Activated naive CD4-positive, alpha-beta T cell treated with Interleukin-2 at 50 U/mL for 16 hours (primary cell): ENCODE measurements at places on chromosomes 5 and 9.

DNA sequence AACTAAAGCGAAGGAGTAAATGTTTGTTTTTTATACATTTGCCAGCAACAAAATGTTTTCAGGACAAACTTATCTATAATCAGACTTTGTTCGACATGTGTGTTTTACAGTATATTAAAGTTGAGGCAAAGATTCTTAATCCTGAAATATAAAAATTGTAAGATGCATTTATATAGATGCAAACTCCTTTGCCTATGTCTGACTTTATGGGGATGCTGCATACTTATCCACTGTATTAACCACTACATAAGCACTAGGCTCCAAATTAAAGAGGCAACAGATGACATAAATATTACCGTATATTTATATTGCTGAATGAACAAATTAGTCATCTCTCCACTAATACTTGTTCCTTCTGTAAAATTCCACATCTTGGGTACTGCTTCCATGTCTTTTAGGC, 882.7 kb upstream of the ARRDC3 start:
- DNase-seq: no peak

GRCh38 chr5:170342153-170342725, 44.7 kb upstream of the LCP2 start:
- no peak for DNase-seq

DNA sequence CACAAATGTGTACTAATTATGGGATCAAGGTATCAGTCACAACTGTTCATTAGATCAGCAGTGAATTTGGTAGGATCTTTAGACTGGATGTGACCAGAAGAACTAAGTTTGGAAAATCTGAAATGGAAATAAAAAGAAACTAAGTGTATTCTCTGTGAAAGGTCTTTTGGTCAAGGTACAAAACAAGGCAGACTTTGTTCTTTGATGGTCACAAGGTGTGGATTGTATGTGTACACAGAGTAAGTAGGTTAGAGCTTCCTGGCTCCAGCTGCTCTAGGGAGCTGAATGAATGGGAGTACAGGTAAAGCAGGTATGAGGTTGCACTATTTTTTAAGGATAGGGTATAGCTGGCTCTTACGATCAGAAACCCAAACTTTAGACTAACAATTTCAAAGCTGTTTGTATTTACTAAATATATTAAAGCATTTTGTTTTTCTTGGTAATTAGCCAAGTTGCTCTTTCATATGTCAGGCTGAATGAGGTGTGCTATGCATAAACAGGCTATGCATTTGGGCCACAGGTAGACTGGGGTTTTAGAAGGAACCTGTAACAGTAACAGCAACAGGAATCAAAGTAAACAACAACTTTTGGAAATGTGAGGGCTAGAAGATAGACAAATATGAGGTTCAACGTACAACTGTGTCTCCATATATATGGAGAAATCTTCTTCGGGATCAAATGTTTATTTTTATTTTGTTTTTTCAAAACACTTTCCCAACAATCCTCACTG, 32.5 kb downstream of the FAM169A start:
- DNase-seq: no peak

DNA sequence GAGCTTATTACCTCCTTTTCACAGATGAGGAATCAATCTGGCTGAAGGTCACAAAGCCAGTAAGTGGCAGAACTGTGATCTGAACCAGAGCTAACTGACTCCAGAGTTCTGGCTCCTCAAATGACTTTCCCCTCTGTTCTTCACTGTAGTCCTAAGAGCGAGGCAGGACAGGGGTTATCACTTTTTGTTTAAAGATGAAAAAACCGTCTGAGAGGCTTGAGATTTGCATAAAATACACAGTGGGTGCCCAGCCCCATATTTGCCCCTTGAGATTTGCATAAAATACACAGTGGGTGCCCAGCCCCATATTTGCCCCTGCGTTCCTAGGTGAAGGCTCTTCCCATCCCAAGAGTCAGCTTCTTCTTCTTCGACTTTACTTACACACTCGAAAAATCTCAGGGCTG, 667 bp downstream of the FBXO10 start:
- DNase-seq: no peak

DNA sequence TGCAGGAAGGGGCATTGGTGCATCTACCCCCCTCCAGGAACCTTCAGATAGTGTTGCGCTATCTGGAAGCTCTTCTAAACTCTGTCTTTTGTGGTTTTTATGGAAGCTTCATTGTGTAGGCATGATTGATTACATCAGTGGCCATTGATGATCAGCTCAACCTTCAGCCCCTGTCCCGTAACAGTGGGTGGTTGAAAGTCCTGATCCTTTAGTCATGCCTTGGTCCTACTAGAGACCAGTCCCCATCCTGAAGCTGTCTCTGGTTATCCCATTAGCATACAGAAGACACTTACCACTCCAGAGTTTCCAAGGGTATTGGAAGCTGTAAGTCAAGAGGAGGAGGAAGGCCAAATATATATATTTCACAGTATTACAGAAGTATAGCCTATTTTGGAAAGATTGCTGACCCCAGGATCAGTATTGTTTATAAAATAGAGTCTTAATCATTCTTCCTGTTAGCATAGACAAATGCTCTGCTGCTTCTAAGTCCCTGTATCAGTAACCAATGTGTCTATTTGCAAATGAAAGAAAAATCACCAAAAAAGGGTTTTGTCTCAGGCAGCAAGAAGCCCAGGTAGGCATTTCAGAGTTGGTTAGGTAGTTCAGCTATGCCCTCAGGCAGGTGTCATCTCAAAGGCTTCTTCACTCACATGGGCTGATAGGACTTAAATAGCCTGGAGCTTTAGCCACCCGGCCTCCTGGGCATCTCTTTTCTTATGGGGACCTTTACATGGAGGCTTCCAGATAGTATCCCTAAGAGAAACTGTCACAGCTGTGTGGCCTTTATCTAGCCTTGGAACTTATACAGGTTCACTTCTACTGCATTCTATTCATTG, 41.6 kb downstream of the SPIN1 start:
- no peak for DNase-seq

GRCh38 chr5:80184235-80185023, 71.4 kb downstream of the SERINC5 start:
- no peak for DNase-seq

GRCh38 chr9:131546336-131547084, 1.2 kb downstream of the PRRT1B start:
- peak; percentile 14 for DNase-seq

DNA sequence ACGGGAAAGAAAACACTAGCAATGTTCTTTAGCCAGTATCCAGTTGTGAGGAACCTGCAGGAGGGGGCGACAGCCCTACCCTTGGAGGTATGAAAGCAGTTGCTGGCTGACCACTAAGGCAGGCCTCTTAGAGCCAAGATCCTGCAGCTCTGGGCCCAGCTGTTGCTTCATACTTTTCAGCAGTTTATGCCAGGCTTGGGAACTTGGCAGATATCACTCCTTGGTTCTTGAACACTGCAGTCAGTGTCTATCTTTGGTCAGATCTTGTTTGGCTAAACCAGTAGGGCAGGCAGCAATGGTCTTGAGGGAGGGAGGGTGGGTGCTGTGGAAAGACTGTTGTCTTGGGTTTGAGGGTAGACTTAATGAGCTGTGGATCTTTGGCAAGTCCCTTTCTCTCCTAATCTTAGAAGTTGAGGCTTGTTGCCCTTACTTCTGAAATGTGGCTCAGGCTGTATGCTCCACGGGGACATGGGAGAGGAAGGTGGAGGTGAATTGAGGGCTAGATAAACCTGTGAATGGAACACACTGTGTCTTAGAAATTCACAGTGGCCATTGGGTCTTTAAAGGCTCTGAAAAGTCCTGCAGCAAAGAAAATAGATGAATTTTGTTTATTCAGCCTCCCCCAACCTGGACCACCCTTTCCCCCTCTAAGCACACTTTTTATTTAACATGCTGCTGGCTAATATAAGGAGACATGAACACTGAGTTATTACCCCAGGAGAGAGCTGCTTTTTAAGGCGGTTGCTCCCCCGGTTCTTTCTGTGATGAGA, 37.5 kb downstream of the ZNF618 start:
- no peak for DNase-seq

DNA sequence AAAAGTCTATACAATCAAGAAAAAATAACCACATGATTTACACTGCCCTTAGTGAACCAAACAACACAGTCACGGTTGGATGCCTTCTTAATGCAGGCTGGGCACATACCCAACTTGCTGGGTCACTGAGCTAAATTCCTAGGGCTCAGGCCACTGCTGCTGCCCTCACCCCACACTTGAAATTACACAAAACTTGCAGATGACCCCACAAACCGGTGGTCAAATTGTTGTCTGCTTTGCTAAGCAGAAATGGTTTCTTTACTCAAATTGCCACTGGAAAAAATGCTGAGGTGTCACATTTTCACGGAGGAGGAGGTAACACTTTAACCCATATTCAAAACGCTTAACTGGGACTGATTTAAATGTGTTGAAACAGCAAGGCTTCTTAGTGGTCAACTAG, 62.4 kb downstream of the HMHB1 start:
- no peak for DNase-seq

GRCh38 chr5:96043446-96043845, 81.8 kb upstream of the ELL2 start:
- DNase-seq: no peak

DNA sequence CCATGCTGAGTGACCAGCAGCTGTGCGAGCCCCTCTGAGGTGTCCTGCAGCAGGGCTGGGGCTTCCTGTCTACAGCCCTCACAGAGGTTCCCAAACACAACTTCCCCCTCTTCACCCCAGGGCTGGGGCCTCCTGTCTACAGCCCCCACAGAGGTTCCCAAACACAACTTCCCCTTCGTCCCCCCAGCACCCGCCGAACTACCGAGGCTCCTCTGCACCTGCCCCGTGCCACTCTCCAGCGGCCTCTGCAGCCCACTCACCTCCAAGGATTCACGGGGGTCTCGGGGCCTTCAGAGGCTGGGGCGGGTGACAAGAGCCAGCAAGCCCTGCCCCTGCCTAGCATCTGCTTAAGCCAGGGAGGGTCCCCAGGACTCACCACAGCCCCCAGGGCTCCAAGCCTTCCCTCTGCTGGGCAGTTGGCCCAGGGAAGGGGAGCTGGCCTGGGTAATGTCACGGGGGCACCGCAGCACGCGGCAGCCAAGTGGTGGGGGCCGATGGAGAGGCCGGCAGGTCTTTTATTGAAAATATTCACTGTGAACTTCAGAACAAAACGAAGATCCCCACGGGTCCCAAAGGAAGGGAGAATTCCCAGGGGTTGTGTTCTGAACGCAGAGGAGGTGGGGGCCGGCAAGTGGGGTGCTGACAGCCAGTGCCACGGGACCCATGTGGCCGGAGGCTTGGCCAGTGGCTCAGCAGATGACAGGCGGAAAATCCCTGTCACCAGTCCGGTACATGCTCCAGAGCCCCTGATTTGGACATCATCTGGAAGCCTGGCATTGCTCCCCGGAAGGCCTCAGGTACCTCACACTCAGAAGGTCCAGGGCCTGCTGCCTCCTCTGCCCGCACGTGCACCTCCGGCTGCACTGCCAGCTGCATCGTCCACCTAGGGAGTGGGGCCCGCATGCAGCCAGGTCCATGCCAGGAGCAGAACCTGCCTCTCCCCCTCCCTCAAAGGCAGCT, 125.3 kb downstream of the ADAMTS2 start:
- DNase-seq: no peak

- DNase-seq: no peak
Observed at GRCh38 chr5:79122973-79123372, 11.4 kb downstream of the BHMT start.

GRCh38 chr5:73908395-73908794, 282.4 kb downstream of the ARHGEF28 start:
- no peak for DNase-seq

DNA sequence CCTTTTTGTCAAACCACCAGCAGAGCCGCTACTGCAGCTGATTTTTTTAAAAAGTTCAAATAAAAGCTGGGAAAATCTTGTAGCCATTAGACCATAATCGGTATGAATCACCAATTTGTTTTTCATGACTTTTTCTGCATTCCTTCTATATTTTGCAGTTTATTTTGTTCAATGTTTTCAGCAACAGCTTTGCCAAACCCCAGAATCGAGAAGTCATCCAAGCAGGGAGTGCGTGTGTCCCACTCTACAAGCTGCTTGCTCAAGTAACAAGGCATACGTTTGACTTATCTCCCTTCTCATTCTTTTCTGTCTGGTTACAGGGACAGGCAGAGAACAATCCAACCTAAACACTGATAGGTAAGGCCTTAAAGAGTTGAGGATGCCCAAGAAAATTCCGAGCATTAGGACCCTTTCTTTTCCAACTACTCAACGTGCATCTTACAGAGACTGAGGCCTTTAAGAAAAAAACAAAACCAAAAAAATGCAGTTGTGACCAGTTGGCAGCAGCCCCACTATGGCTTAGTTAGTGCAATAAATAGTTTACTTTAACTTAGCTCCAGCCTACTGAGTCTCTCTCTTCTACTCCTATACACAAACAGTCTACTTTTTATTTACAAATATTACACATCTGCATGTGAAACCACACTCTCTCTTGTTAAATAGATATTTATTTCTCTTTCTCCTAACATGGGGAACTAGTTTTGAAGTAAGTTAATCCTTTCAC, 134.7 kb upstream of the SLIT3 start:
- DNase-seq: no peak

GRCh38 chr5:89967771-89968444, 441.6 kb downstream of the CETN3 start:
- DNase-seq: no peak

- no peak for DNase-seq
Observed at GRCh38 chr5:97364731-97365130, 181.7 kb upstream of the RIOK2 start.

GRCh38 chr5:138884554-138884953, 9.4 kb upstream of the LRRTM2 start:
- no peak for DNase-seq

DNA sequence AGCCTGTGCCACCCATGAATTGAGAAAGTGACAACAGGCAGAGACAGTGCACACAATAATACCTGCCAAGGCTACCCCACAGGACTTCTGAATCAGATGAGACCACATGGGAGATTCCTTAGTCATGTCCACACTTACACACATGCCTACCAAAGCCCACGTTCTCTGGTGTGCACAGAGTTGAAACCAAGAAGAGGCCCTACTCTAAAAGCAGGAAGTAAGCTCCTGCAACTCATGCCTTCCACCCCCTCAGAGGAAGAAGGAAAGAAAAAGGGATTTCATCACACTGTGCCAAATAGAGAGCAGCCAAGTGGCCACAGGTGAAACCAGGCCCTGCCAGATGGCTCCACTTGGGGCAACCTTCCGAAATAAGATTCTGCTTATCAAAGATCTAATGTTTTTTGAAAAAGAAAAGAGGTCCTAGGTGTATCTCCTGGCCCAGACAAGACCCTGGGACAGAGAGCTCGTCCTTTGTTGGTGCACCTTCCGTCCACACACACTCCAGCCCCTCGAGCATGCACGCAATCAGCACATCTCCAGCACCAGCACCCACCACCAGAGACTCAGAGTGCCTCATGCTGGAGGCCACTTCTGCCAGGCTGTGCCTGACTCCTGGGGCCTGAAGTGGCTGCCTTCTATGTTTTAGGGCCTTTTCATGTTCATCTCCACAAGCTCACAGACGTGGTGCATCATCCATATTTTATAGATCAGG, 114.6 kb upstream of the SPOCK1 start:
- no peak for DNase-seq

GRCh38 chr5:130141659-130142320, 237.5 kb downstream of the CHSY3 start:
- no peak for DNase-seq

GRCh38 chr9:114446672-114447450, 58.4 kb downstream of the WHRN start:
- no peak for DNase-seq

GRCh38 chr5:88967633-88968585, 84.9 kb upstream of the MEF2C start:
- no peak for DNase-seq

- DNase-seq: no peak
Observed at GRCh38 chr5:146428658-146429057, 18.5 kb upstream of the TCERG1 start.

GRCh38 chr9:96148634-96149532, 153.1 kb downstream of the HSD17B3 start:
- no peak for DNase-seq
